NCI-H526 treated with DMSO at 0.1 percent for 48 hours (cell line): ENCODE measurements at places on chromosomes 4 and X.

DNA sequence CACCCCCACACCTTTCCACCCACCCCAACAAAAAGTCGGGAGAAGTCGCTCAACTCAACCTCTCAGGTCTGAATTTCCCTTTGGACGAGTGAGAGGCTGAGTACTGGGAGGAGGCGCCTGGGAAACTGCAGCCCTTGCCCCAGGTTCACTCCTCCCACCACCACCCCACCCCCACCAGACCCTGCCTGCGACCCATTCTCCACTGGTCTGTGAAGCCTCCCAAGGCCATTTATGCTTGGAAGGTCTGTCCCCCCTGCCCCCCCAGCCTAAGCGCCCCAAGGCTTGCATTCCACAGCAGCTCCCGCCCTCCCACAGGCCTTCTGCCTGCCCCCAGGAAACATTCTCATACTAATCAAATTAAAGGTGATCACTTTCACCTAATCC is 27.2 kb downstream of the ELF4 start:
- DNase-seq, result no peak

GRCh38 chrX:18490806-18491555 is 65.6 kb downstream of the CDKL5 start:
- no peak for DNase-seq

DNA sequence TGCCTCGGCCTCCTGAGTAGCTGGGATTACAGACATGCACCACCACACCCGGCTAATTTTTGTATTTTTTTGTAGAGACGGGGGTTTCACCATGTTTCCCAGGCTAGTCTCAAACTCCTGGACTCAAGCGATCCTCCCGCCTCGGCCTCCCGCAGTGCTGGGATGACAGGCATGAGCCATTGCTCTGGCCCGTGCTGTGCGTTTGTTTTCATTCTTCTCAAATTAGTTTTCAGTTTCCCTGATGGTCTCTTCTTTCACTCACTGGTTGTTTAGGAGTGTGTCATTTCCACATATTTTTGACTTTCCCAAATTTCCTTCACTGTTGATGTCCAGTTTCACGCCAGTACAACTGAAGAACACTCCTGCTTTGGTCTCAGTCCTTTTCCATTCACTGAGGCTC is 31.8 kb downstream of the SH3TC1 start:
- DNase-seq, result no peak

- DNase-seq, result no peak
These were observed 209.3 kb upstream of the MAOA start for GRCh38 chrX:43446752-43447151.

GRCh38 chr4:180664766-180665368 is 1578.3 kb upstream of the TENM3 start:
- DNase-seq, result peak; percentile 45

DNA sequence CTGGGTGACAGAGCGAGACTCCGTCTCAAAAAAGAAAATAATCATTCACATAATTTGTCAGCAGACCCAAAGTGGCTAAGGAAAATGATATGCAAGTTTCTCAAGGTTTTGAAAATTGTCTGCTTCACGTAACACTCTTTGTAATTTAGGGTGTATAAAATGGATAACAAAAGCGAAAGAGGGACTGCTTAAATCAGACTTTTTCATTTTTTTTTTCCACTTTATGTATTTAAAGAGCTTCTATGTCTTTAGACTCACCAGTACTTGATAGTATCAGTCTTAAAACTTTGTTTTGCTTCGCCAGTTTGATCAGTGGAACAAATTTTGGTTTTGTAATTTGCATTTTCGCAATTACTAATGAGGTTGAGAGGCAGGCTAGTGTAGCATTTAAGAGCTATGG is 34.6 kb downstream of the USP9X start:
- DNase-seq, result no peak

- no peak for DNase-seq
These were observed 23.9 kb upstream of the TMSB4X start for GRCh38 chrX:12950851-12951594.

DNA sequence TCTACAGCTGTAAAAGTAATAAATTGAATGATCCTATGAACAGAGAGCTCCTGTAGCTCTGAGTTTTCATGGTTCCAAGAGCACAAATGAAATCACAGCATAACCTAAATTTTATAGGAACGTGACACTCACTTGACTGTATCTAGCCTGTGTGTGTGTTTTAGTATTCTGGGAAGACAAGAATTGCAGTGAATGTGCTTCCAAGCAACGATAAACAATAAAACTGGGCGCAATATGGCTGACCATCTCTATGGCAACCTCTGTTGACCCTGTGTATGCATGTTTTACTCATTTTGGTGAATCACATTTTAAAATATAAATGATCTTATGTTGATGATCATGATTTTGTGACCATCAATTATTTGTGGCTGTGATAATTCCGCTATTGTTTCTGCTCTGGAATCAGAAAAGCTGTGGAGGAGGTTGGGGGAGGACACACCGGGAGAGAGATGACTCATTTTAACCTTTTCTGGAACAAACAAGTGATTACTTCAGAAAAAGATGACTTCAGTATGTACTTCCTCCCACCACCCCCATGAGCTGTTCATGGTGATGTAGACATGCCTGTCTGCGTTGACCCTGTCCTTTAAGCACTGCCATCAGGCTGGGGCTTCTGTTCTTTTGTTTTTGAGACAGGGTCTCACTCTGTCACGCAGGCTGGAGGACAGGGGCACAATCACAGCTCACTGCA is 31.8 kb downstream of the USP11 start:
- DNase-seq, result no peak
